ENCODE measurements at places on chromosomes 5 and 9.

- H3K27me3 ChIP-seq = no peaks in the 10 kb centered on the region
- H3K36me3 ChIP-seq = no peaks in the 10 kb centered on the region
- no peak overlapping the region for H3K4me3 ChIP-seq
These were observed 330.7 kb upstream of the DAB2 start for GRCh38 chr5:39755452-39755851.

- no peaks in the 10 kb centered on the region for H3K4me1 ChIP-seq
- H3K4me3 ChIP-seq = no peak overlapping the region
- H3K36me3 ChIP-seq = no peaks in the 10 kb centered on the region
- H3K27ac ChIP-seq = no peak overlapping the region
- H3K27me3 ChIP-seq = no peaks in the 10 kb centered on the region
These were observed 77.0 kb upstream of the FER start for GRCh38 chr5:108670591-108671289.

DNA sequence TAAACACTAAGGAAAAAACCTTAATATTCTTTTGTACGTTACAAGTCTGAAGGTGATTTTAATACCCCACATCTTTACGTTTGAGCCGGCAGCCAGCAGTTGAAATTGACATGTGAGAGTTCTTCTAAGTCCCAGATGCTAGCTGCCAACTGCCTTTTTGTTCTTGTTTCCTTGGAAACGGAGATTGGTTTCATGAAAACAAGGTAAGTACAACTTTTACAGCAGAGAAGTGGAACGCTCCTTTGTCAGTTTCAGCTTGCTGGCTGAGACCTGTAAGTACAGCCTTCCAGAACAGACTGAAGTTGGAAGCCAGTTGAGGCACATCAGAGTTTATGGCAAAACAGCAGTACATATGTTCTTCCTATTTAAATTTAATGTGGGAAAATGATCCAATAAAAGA lies 1018.4 kb upstream of the ARRDC3 start:
- H3K4me1 ChIP-seq = no peaks in the 10 kb centered on the region
- DNase-seq = no peak
- no peak overlapping the region for H3K4me3 ChIP-seq
- H3K36me3 ChIP-seq = no peaks in the 10 kb centered on the region
- no peaks in the 10 kb centered on the region for H3K27me3 ChIP-seq

- no peaks in the 10 kb centered on the region for H3K36me3 ChIP-seq
- H3K4me1 ChIP-seq = peaks cover 39% of the 10 kb centered on the region
- H3K27ac ChIP-seq = no peak overlapping the region
- H3K27me3 ChIP-seq = no peaks in the 10 kb centered on the region
These were observed 57.6 kb downstream of the ZSWIM6 start for GRCh38 chr5:61389609-61390008.

DNA sequence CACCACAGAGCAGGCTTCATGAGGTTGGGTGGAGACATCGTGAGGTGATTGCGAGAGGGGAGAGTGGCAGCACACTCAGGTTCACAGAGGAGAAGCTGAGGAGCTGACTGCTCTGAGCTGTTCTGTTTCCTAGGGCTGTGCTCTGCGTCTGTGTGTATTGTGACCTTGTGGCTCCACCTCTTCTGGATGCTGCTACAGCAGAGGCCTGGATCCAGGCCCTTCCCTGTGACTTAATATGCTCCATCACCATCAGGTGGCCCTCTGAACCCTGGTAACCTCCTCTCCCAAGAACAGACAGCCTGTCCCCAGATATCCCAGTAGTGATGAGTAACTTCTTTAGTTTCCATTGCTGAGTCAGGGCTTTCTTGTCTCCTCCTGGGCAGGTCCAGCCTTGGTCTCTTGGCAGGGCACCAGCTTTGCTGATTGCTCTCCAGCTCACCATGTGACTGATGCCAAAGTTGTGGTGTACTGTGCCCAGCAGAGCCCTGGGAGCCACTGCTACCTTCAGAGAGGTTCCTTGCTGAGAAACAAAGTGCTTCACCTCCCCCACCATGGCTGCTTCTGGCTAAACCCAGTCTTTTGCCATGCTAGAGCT lies 212.8 kb upstream of the CHD1 start:
- H3K4me3 ChIP-seq = no peak overlapping the region
- DNase-seq = no peak
- no peak overlapping the region for H3K27ac ChIP-seq

DNA sequence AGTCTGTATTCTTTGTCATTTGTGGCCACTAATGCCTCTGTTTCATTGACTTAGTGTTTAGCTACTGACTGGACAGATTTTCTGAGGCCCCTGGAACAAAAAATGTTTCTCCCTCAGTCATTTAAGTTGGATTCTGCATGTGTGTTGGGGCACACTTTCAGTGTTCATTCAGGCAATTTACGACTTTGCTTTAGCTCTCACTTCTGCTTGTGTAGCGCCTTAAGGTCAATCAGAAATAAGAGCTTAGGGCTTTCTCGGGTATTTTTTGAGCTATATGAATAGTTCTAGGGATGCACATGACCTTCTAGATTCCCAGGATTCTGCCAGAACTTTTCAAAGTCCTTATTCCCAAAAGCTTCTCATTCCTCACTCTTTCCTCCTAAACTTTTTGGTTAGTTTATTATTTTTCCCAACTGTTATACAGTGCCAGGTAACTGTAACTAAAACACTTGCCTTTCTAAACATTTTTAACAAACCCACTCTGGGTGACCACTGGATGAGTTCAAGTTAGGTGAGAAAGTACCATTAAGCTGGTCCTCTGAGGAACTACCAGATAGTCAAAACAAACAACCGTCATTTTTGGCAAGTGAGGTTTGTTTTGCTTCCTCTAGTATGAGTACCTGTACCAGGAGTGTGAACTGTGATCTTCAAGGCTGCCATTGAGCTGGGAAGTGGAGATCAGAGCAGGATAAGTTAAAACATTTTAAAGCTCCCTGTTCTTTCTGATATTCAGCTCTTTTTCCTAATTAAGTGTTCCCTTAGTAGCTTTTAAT lies 571.3 kb upstream of the TLE4 start:
- H3K36me3 ChIP-seq = no peaks in the 10 kb centered on the region
- H3K27ac ChIP-seq = no peak overlapping the region
- H3K4me3 ChIP-seq = no peak overlapping the region
- no peaks in the 10 kb centered on the region for H3K4me1 ChIP-seq
- no peak for DNase-seq

GRCh38 chr5:88502179-88503040 lies 233.8 kb upstream of the TMEM161B start:
- no peaks in the 10 kb centered on the region for H3K27me3 ChIP-seq
- H3K36me3 ChIP-seq = no peaks in the 10 kb centered on the region
- no peaks in the 10 kb centered on the region for H3K4me1 ChIP-seq

GRCh38 chr5:35092703-35093102 lies 45.0 kb upstream of the AGXT2 start:
- H3K36me3 ChIP-seq = no peaks in the 10 kb centered on the region
- DNase-seq = no peak
- no peak overlapping the region for H3K4me3 ChIP-seq
- no peaks in the 10 kb centered on the region for H3K27me3 ChIP-seq
- H3K27ac ChIP-seq = no peak overlapping the region
- H3K4me1 ChIP-seq = no peaks in the 10 kb centered on the region

GRCh38 chr5:136484808-136485325 lies 119.5 kb upstream of the TRPC7 start:
- no peak for DNase-seq
- H3K27me3 ChIP-seq = no peaks in the 10 kb centered on the region
- no peak overlapping the region for H3K27ac ChIP-seq
- no peak overlapping the region for H3K4me3 ChIP-seq

GRCh38 chr9:95085861-95086563 lies 231.5 kb downstream of the FANCC start:
- H3K4me3 ChIP-seq = no peak overlapping the region
- H3K27ac ChIP-seq = peak overlapping the region; percentile 90
- DNase-seq = no peak

GRCh38 chr9:93369686-93370085 lies 81.8 kb upstream of the FAM120A start:
- no peak for DNase-seq
- no peaks in the 10 kb centered on the region for H3K27me3 ChIP-seq
- no peak overlapping the region for H3K4me3 ChIP-seq
- no peak overlapping the region for H3K27ac ChIP-seq

GRCh38 chr9:74412236-74412979 lies 84.7 kb upstream of the RORB start:
- no peak overlapping the region for H3K27ac ChIP-seq
- DNase-seq = no peak
- no peak overlapping the region for H3K4me3 ChIP-seq
- no peaks in the 10 kb centered on the region for H3K36me3 ChIP-seq

DNA sequence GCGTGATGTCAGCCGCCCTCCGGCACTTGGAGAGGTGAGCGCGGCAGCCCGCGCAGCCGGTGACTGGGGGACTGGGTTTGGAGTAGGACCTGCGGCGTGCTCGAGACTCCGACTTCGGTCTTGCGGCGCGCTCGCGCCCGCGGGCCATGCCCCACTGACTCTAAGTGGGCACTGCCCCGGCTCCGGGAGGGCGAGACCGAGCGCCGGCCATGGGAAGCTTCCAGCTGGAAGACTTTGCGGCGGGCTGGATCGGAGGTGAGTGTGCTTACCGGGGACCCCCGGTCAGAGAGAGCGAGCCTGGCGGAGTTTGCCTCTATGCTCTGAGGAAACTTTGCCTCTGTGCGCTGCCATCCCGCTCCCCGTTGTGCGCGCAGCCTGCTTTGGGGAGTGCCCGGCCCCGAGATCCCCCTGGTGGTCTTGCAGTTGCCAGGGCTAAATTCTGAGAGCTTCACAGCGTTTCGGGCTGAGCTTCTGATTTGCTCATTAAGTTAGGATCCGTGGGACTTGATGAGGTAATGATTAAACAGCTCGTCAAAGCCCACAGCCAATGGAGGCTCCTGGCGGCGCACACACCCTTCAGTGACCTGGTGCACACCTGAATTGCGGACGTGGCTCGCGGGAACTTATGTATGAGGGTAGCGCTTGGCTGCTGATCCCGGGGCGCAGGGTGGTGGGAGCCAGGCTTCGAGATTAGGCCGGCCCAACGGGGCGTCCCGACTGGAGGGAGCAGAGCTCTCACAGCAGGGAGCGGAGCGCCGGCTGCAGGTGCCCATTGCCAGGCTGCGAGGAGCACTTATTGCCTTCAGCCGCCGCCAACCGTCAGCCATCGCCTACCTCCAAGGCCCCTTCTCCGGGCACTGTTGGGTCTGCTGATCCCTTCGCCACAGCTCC lies at the start of gene SLC25A48:
SLC25A48 (plus strand) TSS at position 25 of the 891 bp plus-strand sequence; CDS start at position 210, 185 bp downstream.
- peaks cover 14% of the 10 kb centered on the region for H3K4me1 ChIP-seq
- H3K27ac ChIP-seq = no peak within 1 kb of the TSS
- no peaks in the 10 kb centered on the region for H3K36me3 ChIP-seq
- peak within 1 kb of the TSS; percentile 37 for H3K4me3 ChIP-seq
- no peaks in the 10 kb centered on the region for H3K27me3 ChIP-seq
- no peak for DNase-seq

DNA sequence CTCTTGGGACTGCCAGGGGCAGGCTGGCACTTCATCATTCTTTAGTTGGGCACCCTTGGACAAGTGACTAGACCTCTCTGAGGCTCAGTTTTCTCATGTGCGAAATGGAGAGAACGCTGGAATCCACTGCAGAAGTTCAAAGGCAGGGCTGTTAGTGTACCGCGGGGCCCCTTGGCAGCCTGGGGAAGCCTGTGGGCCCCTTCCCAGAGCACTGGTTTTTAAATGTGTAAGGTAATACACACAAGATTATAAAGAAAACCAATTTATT lies 209.5 kb upstream of the MVB12B start:
- H3K36me3 ChIP-seq = no peaks in the 10 kb centered on the region
- no peak overlapping the region for H3K27ac ChIP-seq
- no peaks in the 10 kb centered on the region for H3K4me1 ChIP-seq
- H3K27me3 ChIP-seq = no peaks in the 10 kb centered on the region
- DNase-seq = no peak
- H3K4me3 ChIP-seq = no peak overlapping the region

DNA sequence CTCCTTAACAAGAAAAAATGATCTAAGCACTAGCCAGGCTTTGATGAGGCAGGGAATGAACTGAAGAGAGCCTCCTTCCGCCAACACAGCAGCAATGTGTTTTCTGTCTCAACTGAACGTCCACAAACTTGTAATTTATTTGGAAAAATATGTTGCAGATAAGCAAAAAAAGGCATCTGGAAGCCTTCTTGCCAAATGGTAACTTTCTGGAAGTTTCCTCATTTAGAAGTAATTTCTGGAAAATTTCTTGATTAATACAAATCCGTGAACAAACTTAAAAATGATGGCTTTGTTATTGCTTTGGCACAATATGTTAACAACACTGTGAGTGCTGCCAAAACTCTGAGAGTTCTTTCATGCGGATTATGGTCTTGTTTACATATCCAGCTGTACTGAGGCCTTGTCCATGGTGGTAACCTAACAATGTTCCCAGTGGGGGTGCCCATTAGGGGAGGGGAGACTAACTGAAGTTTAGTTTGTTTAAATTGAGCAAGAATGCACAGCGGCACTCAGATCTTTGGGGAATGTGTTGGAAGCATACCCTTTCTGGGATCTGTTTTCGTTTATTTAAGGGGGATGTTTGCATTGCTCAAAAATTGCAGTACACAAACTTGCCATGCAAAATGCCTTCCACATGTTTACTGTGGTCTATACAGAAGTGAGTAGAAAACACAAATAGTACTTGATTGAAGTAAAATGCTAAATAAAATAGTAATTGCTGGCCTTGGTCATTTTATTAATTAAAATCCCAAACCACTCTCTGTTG lies 334.7 kb downstream of the NR2F1-AS1 start:
- H3K4me1 ChIP-seq = no peaks in the 10 kb centered on the region
- DNase-seq = no peak
- no peaks in the 10 kb centered on the region for H3K36me3 ChIP-seq
- no peaks in the 10 kb centered on the region for H3K27me3 ChIP-seq
- H3K27ac ChIP-seq = peak overlapping the region; percentile 12

- H3K4me1 ChIP-seq = peaks cover 61% of the 10 kb centered on the region
- no peaks in the 10 kb centered on the region for H3K36me3 ChIP-seq
- H3K27me3 ChIP-seq = no peaks in the 10 kb centered on the region
- peak; percentile 82 for DNase-seq
- H3K4me3 ChIP-seq = peak overlapping the region; percentile 93
These were observed 947 bp upstream of the LNPEP start for GRCh38 chr5:96934708-96935558.

DNA sequence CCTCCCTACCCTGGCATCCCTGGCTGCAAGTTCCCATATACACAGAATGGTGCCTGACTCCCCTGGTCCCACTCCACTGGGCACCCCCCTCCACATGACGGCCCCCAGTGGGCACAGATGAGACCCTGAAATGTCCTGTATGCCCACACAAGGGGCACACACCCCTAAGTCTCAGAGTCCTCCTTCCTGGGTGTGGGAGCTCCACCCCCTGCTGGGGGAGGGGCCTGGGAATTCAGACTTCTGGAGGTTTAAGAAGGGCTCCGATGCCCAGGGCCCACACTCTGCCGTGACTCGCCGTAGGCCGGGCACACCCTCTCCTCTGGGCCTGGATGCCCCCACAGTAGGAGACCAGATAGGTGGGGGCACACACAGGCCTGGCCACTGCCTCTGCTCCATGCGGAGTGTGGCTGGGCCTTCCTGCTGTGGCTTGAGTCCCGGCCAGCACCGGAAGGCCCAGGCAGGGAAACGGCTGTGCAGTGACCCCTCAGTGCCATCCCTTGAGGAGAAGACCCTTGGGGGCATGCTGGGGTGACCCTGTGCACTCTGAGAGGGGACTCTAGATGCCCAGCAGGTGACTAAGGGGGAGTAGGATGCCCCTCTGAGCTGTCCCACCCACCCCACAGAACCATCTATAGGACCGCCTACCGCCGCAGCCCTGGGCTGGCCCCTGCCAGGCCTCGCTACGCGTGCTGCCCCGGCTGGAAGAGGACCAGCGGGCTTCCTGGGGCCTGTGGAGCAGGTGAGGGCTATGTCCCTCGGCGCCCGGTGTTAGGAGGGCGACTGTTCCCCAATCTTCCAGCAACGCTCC lies 6.5 kb downstream of the EGFL7 start:
- H3K27ac ChIP-seq = peak overlapping the region; percentile 30
- peaks cover 3% of the 10 kb centered on the region for H3K27me3 ChIP-seq
- no peak overlapping the region for H3K4me3 ChIP-seq
